Non-pigmented ciliary epithelial cell (primary cell): ENCODE measurements at places on chromosomes 6 and 20.

GRCh38 chr20:53737396-53738038 lies 143.9 kb upstream of the ZNF217 start:
- DNase-seq: no peak

DNA sequence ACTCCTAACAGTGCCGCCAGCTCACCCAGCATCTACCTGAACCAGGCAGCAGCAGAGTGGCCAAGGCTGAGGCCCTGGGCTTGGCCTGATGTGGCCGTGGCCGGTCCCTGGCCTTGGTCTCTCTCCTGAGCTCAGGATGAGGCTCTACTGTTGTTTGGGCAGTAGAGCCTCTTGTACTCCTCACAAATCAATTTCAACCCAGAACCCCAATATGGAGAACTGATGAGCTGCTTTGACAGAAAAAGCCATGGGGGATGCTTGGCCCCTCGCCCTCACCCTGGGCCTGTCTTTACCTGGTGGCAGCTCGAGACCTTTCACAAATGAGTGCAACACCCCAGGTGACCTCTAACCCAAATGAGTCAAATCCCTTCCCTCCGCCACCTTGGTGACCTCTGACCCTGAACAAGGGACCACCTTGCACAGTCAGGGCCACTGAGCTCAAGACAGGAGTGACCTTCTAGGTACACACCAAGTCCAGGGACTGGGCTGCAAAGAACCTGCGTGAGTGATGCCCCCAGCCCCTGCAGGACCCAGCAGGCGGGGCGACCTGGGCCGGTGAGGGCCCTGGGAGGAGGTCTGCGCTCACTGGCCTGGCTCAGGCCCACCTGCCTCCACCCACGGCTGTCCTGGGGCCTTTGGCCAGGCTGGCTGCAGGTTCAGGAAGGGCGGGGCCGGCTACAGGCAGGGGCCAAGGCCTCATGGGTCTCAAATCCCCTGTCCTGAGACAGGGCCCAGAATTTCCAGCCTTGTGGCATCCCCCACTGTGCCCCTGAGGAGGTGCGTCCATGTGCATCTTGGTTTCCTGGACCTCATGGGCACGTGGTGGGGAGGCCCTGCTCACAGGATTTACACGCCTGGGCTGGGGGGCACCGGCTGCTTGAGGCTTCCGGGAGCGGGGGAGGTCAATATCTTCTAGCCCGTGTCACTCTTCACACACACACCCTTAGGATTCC lies 30.2 kb downstream of the PSMG4 start:
- no peak for DNase-seq

DNA sequence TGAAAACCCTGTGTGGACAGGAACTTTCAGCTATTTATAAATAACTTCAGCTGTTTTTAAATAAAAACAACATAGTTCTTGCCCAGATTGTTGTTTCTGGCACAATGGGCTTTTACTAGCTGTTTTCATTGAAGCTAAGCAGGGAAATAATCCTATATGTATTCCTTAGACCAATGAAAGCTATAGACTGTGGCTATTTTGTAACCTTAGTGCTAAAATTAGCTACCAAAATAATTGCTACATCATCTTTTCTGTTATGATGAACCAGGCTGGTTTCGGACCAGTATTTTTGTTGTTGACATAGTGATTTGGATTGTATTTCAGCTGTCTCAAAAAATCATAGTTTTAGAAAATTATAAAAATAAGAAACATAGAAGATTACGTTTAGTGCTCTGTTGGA lies 13.7 kb downstream of the PHF3 start:
- no peak for DNase-seq

- DNase-seq: no peak
Observed at GRCh38 chr6:129661536-129662405, 48.2 kb downstream of the ARHGAP18 start.

- DNase-seq: no peak
Observed at GRCh38 chr20:24118034-24118433, 129.5 kb upstream of the GGTLC1 start.

DNA sequence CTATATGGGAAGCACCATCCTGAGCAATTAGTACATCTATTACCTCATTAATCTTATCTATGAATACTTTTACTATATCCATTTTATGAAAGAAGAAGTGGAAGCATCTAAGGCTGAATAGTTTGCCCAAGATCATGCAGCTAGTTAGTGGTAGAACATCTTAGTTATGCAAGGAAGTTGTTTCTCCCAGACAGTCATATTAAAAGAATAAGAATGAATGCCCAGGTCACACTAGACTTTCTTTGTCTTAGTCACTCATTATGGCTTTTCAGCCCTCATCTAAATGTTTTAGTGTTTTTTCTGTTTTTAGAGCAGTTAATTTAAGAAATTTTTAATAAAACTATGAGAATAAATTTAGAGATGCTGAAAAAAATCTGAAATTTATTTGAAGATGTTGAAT lies 517.5 kb downstream of the CDKAL1 start:
- no peak for DNase-seq

DNA sequence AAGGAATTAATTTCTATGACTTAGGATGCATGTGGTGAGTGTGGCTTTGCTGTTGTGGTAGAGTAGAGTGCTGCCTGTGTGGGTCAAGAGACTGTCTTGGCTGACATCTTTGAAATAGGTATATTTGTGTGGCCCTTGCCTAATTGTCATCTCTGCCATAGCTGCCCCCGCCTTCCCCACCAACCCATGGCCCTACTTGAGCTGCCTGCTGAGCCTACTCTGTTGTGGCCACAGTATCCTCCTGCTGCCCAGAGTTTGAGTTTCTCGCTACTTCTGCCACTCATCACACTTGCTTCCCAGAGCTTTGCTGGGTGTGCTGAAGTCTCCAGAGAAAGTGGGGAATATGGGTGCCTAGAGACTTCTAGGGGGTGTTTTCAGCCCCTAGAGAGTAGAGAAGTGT lies 8.0 kb downstream of the PLCG1 start:
- DNase-seq: no peak
